ENCODE measurements at places on chromosomes 4 and X.

GRCh38 chr4:111991163-111991562, 154.1 kb upstream of the FAM241A start:
- DNase-seq: no peak

GRCh38 chr4:159483782-159484741, 381.2 kb downstream of the RAPGEF2 start:
- no peak for DNase-seq

- DNase-seq: peak; percentile 10
Observed at GRCh38 chrX:106894392-106894909, 8.7 kb downstream of the RIPPLY1 start.

DNA sequence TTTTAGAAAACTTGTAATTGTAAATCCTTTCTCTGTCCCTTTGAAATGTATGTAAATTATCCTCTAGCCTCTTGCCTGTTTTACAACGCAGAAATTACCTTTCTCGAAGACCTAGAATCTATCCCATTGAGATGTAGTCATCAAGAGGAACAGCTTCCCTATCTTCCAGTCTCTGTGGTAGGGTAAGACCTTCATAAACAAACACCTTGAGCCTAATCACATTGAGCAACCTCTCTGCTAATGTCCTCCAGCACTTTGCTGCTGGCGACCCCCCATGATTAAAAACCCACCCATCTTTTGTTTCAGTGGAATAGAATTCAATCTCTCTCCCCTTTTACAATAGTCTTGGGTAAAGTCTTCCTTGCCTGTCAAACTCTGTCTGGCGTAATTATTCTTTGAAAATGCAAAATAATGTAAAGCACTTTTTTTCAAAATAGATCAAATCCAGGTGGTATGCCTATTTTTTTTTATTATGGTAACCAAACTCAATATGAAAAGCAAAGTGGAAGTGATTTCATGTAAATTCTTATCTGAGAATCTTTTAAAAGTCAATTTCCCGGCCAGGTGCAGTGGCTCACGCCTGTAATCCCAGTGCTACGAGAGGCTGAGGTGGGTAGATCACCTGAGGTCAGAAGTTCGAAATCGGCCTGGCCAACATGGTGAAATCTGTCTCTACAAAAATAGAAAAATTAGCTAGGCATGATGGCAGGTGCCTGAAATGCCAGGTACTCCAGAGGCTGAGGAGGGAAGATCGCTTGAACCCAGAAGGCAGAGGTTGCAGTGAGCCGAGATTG, 237.9 kb downstream of the GRXCR1 start:
- DNase-seq: no peak

DNA sequence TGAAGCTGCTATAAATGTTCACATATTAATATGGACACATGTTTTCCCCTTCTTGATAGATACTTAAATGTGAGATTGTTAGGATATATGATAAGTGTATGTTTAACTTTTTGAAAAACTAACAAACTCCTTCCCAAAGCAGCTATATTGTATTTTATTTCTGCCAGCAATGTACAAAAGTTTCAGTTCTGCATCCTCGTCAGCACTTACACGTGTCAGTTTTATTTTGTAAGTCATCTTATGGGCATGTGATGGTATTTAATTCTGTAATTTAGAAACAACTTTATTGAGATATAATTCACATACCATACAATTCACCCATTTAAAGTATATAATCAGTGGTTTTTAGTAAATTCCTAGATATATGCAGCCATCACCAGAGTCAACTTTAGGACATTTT, 31.6 kb downstream of the RAPGEF2 start:
- DNase-seq: no peak

DNA sequence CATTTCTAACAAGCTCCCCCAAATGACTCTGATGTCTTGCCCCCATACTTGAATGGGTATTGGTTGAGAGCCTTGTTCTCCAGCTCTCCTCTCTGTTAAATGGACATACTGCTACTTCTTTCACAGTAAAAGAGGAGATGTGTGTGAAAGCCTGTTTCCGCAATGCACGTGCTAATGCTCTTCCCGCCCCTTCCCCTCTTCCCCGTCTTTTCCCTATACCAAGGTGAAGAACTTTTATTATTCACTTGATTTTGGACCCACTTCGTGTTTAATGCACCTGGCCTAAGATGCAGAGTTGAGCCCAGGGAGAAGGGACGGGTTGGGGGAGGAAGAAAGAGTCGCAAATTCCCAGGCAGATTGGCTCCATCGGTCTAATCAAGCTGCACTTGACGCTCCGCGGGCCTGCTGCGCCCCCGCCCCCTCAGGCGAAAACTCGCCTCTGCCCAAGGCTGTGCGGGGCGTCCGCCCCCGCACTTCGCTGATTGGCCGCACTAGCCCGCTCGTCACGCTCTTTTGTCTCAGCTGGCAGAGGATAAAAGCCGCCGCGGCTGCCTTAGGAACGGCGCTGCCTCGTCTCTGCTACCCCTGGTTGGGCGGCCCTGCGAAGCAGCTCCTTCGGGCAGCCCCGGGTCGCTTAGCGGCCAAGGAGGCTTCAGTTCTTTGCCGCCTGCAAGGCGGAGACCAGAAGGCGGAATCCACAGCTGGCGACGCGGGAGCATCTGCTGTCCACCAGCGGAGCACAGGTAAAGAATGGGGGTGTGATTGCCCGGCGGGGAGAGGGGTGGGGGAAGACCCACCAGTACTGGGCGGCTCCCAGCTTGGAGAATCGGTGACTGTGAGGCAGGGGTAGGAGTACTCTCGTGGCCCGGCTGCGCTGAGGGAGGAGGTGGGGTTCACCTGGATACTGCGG, at the start of gene ZCCHC12:
Gene ZCCHC12, plus strand, starts transcription at position 562 of the 910 bp plus-strand sequence. CDS start 1,421 bp downstream, outside the sequence.
- DNase-seq: peak; percentile 13

DNA sequence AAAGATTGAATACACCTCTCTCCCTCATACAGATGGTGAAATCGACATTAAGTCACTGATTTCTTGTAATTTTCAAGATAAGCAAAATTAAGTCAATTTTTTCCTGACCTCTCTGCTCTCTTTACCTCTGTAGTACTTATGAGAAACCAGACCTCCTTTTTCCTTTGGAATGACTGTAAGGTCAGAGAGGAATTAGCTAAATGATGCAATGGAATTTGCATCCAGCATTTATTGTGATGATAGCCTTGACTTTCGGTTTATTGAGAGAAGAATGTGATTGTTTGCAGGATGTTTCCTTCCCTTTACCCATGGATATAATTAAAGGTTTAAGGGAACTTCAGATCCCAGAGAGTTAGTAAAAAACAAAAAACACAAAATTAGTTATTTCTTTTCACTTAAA, 22.4 kb downstream of the STK26 start:
- DNase-seq: no peak

DNA sequence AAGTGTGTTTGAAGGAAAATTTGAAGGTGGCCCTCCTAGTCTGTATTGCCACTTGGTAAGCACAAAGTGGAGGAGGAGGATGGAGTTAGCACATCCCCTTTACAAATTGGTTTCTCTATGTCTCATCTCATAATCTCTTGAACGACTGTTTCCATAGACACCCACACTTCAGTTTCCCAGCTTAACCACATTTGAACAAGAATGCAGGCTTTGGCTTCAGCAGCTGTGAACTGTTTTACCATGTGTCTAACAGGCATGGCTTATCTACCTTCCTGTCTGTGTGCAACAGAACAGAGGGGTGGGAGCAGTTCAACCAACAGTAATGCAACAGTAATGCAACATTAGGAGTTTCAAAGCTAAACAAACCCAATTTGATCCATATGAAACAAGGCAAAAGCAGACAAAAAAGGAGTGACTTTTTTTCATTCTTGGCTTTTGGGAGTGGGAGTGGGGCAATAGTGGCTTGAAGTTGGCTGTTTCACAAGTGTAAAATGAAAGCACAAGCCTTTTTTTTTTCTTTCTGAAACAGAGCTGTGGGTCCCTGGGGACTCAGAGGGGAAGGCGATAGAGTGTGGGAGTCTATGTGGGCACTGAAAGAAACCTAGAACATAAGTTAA, 108.0 kb downstream of the ITM2A start:
- DNase-seq: no peak

- no peak for DNase-seq
Observed at GRCh38 chr4:145566086-145566708, 53.0 kb upstream of the MMAA start.

DNA sequence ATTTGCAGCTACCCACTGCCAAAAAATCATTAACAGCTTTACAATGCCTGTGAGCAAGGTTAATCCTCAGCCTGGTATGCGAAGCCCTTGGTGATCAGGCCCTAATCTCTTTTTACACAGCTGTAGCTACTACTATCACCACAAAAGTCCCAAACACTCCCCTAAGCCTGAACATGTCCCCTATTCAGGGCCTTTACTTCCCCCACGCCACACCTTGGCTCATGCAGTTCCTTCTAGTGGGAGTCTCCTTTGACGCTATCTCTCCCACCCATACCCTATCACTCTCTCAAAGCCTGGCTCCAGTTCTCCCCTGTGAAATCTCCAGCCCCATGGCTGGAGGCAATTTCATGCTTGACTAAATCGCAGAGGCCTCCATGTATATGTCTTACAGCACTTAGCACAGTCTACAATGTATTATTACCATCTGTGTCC, 90.6 kb upstream of the CBR4 start:
- no peak for DNase-seq

DNA sequence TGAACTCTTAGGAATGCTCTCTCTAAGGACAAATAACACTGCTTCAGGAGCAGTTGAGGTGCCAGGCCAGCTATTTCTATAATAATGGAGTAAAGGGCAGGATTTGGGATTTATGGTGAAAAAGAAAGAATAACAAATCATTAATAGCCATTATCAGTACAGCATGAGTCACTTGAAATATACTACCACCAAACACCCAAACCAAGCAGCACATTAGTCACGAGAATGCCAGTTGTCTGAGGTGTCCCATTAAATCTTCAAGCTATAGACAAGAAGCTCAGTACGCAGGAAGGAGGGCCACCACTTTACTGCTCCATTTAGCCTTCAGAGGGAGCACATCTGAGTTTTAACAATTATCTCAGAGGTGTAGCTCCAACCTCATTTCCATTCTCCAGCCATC, 106.8 kb upstream of the MAGEA10 start:
- no peak for DNase-seq

- no peak for DNase-seq
Observed at GRCh38 chr4:53653484-53654053, 62.3 kb upstream of the LNX1 start.

DNA sequence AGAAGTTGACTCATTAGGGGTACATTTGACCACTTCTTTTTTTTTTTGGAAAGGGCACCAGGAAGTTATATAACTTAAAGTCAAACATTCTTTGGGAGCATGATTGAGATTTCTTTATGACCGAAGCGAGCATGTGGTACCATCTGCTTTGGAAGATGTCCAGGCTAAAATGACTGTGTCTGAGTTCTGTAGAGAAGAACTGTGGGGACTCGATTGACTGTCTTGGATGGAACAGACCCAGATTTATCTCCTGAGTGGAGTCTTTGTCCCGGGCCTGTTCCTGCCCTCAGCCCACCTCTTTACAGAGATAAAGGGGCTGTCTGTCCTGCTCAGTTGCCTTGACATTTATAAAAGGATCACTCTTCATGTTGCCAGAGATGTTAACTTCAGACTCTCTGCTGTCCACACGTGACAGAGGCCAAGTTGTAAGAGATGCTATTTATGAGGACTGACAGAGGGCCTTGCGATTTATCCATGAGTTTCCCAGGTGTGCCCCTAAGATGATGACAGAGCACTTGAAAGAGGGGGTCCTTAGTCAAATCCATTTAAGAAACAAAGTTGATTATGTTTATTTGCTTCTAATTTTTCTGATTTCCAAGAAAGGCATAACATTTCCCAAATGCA, 16.8 kb downstream of the SMIM20 start:
- DNase-seq: no peak

- no peak for DNase-seq
Observed at GRCh38 chr4:180363815-180364214, 1879.4 kb upstream of the TENM3 start.

DNA sequence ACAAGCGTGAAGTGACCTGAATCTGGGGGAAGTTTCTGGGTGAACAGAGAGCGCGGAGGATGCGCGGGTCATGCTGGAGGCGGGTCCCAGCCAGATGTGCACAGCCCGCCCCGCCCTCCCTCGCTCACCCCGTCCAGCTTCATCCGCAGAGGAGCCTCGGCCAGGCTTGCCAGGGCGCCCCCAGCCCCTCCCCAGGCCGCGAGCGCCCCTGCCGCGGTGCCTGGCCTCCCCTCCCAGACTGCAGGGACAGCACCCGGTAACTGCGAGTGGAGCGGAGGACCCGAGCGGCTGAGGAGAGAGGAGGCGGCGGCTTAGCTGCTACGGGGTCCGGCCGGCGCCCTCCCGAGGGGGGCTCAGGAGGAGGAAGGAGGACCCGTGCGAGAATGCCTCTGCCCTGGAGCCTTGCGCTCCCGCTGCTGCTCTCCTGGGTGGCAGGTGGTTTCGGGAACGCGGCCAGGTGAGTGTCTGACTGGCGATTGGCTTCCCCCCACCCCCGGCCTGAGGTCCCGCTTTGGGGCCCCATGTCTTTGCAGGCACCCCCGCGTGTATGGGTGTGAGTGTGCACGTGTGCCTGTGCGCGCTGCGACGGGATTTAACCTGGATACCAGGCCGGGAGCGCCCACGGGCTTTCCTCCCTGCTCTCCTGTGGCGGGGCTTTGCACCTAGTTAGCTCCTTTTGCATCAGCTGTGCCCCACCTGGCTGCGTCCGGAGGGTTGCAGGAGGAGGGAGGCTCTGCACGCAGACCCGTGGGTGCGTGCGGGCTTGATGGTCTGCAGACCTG, at the start of gene EGFL6:
Gene EGFL6, plus strand, starts transcription at position 123 of the 782 bp plus-strand sequence. Its CDS starts 261 bp downstream, at position 384.
- no peak for DNase-seq

GRCh38 chrX:42748067-42748850, 29.7 kb downstream of the PPP1R2C start:
- DNase-seq: no peak

GRCh38 chr4:25075851-25076250, 45.1 kb upstream of the LGI2 start:
- no peak for DNase-seq

DNA sequence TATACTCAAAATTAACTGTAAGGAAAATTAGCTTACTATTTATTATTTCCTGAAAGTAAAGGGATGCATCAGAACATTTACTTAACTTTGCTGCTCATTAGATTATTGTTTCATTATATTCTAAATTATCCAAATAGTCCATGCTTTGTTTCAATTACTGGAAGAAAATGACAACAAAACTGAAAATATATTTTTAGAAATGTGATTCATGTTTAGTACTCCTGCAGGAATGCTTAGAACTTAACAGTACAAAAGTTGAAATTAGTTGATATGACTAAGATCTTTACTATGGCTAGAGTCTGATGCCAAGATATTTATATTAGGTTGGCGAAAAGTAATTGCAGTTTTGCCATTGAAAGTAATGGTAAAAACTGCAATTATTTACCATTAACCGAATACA, 660.5 kb upstream of the PABPC4L start:
- DNase-seq: no peak

DNA sequence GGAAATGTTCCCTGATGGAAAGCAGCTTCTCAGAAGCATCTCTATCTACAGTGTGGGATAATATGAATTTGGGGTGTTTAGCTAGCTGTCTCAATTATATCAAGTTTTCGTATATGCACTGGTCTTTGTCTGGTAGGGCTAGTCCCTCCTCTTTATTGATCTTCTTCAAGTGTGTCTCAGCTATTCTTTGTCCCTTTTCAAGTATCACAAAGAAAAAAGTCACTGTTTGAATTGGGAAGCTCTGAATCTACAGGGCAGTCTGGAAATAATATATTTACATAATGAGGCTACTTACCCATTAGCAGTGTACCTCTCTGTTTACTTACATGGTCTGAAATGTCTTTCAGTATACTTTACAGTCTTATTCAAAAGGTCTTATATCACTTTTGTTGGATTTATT, 526.0 kb downstream of the IL1RAPL1 start:
- no peak for DNase-seq

- DNase-seq: no peak
Observed at GRCh38 chr4:126583509-126583908, 1049.2 kb upstream of the INTU start.
